Hematopoietic multipotent progenitor cell (in vitro differentiated cells): ENCODE measurements at places on chromosomes 5 and 9. TPM values are rescaled to one million over a fixed set of nuclear protein-coding genes. Genes with fewer than 3 reads are reported as not detected.

DNA sequence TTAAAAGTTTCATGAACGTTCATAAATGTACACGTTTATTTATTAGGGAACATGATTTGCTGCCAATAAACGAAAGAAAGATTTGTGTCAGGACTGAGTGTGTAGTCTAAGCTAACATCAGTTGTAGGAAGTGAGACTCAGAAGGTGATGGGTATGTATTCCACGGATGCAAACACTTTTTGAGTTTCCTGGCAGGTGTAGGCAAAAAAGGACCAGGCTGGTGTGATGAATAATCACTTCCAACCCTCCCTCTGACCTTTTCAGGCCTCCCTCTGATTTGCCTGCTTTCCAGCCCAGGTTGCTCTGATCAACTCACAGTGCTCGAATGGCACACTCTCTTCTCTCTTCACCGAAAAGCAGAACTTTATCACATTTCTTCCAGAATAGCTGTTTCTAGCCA is 51.8 kb downstream of the BASP1 start:
- no peak for DNase-seq

DNA sequence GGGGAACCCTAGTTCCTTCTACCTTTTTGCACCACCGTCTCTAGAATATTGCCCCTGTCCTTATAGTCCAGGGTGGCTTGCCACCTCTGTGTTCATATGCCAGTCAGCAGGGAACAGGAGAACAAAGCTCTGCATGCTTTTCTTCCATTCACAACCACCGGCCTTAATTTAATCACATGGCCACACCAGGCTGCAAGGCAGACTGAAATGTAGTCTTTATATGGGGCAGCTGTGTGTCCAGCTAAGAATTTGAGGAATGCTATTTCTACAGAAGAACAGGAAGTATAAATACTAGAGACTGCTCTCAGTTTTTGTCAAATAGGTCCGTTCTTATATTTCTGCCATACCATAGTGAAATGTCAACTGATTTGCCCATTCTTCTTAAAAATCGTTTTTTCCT is 5.8 kb downstream of the C5orf22 start:
- DNase-seq: no peak

DNA sequence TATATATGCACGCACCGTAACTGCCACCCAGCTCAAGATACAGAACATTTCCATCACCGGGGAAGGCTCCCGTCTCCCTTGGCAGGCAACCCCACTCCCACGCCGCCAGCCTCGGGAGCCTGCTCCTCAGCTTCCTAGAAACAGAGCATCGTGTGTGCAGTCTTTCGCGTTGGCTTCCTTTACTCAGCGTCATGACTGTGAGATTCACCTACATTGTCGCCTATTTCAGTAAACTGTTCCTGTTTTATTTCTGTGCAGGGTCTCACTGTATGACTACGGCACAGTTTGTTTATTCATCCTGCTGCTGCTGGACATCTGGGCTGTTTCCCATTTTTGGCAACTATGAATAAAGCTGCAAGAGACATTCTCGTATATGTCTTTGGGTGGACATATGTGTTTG is 90.7 kb downstream of the STK10 start:
- no peak for DNase-seq

- no peak for DNase-seq
Observed at GRCh38 chr5:1374679-1375055, 29.8 kb upstream of the CLPTM1L start.

GRCh38 chr5:36458746-36459145 is 147.7 kb upstream of the SLC1A3 start:
- no peak for DNase-seq

DNA sequence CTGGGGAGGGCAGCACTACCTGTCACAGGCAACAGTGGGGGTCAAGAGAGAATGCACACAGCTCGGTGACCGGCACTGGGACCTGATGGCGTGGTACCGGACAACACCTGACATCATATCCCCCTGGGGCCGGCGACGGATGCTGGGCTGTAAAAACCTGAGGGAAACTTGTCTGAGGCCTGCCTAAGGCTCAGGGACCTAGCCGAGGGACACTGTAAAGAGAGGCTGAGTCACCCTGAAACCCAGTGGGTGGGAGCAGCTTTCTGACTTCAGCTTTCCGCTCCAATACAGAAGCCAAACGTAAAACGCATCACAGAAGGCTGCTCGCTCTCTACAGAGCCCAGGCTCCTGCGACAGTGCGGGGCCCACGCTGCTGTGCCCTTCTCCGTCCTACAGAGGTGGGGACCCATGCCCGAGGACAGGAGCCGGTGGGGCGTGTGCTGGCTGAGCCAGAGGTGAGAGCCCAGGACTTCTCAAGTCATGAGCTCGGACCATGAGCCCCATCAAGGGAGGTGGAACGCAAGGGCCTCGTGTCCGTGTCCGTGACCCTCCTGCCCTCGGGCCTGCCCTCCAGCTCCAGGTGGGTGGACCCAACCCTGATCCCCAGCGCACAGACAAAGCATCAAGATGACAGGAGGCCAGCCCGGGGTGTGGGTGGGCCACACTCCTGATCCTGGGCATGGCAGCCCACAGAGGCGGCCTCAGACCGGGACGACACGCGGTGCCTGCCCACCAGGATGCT is 5.3 kb downstream of the RALGDS start:
- DNase-seq: no peak

TYRP1 gene
- not detected for total RNA-seq

GRCh38 chr5:135185481-135186065 is 151.5 kb upstream of the PITX1 start:
- no peak for DNase-seq

DNA sequence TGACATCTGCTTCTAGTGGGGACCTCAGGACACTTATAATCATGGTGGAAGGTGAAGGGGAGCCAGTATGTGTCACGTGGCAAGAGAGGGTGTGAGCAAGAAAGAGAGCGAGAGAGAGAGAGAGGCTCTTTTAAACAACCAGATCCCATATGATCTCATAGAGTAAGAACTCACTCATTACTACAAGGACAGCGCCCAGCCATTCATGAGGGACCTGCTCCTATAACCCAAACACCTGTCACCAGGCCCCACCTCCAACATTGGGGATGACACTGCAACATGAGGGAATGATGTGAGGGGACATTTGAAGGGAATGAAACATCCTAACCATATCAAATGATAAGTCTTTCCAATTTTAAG is 427.5 kb downstream of the EFNA5 start:
- DNase-seq: no peak

OLFM1 gene
- 0.27 TPM for total RNA-seq

CCL21 gene
- not detected for total RNA-seq

DNA sequence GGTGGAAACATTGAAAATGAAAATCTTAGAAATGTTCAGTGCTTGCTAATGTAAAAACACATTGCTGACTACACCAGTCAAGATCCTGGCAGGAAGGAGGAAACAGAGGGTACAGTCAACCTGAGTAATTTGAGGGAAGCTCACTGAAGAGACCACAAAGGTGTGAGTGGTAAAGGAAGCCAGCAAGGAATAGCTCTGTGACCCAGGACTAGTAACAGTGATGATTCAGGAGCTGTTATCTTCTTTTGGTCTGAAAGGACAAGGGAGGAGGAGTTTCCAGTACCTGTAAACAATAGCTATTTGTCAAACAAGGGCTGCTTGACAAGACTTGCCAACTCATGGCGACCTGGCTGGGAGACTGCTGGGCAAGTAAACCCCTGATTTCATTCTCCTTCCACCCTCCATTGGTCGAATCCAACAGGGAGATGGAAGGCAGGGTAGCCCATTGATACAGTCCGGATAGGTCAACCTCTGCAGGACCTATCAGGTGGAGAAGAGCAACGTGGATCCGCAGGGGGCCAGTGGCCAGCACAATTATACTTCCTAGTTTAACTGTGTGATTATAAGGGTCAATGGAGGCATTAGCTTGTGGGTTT is 68.1 kb downstream of the MAMDC2 start:
- DNase-seq: no peak

DNA sequence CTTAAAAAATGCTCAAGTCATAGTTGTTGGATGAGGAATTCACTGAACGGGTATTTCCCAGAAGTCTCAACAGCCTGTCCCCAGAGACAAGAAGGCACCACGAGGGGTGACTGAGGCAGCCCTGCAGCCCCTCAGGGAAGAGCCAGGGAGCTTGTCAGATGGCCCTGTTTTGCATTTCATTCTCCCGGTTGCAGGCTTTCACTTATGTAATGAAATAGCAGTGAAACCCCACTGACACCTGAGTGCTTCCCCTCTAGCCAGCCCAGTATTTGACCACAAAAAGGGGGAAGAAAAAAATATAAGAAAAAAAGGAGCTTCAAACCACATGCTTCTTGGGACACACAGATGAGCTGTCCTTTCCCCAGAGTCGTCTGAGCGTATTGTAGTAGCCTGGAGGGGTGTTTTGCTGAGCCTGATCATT is 75.3 kb upstream of the IL12B start:
- no peak for DNase-seq

DHFR gene
- total RNA-seq: 14.8 TPM

INSL6 gene
- not detected for total RNA-seq

- no peak for DNase-seq
Observed at GRCh38 chr9:111645806-111646205, 14.7 kb downstream of the DNAJC25 start.

DNA sequence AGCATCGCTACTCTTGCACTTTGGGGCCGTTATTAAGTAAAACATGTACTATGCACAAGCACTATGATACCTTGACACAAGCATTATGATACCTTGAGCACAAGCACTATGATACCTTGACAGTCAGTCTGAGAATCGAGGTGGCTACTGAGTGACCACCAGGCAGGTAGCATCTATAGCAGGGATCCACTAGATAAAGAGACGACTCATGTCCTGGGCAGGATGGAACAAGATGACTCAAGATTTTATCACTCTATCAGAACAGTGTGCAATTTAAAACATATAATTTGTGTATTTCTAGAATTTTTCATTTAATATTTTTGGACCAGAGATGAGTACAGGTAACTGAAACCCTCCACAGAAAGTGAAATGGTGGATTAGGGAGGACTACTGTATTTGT is 16.9 kb downstream of the CHSY3 start:
- DNase-seq: no peak

DNA sequence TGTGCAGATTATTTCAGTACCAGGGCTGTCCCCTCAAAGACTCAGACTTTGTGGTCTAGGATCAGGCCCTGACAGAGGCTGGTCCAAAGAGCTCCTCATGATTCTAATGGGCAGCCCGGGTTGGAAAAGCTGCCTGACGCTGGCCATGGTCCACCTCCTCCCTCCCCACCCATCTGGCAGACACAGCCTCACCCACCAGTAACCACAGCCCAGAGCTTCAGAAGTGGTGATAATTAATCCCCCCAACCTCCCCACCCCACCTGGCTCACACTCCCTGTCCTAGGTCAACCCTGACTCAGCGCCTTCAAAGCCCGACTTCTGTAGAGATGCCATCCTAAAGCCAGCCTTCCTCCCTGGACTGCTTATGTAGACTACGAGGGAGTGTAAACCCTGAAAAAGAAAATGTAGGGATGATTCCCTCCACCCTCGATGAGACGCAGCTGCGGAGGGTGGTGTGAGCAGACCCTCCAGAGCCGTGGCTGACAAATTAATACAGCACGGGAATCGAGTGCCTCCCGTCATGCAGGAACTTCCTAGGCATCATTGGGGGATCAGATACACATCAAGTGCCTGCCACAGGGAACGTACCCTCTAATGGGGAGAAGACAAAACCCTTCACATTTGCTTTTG is 7.0 kb downstream of the UBE2QL1 start:
- DNase-seq: no peak

- no peak for DNase-seq
Observed at GRCh38 chr5:84536797-84537196, 152.1 kb upstream of the EDIL3 start.

KLF4 gene
- 26.7 TPM for total RNA-seq

RXRA gene
- 27.7 TPM for total RNA-seq

NOTCH1 gene
- total RNA-seq: 190 TPM

DNA sequence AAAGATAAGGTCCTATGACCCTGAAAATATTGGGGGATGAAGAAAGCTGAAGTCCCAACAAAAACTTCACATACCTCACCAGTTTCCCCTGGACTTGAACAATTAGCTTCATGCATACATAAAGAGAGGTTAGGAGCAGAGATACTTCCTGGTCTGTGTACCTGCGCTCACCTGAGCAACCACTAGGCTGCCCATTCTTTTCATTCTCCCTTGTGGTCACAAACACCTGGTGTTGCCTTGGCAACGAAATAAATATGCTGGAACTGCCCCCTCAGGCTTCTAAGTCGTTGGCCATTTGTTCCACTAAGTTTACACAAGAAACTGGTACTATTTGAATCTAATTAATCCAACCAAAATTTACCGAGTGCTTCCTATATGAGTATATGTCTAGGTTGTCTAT is 18.1 kb downstream of the OTP start:
- DNase-seq: no peak

DNA sequence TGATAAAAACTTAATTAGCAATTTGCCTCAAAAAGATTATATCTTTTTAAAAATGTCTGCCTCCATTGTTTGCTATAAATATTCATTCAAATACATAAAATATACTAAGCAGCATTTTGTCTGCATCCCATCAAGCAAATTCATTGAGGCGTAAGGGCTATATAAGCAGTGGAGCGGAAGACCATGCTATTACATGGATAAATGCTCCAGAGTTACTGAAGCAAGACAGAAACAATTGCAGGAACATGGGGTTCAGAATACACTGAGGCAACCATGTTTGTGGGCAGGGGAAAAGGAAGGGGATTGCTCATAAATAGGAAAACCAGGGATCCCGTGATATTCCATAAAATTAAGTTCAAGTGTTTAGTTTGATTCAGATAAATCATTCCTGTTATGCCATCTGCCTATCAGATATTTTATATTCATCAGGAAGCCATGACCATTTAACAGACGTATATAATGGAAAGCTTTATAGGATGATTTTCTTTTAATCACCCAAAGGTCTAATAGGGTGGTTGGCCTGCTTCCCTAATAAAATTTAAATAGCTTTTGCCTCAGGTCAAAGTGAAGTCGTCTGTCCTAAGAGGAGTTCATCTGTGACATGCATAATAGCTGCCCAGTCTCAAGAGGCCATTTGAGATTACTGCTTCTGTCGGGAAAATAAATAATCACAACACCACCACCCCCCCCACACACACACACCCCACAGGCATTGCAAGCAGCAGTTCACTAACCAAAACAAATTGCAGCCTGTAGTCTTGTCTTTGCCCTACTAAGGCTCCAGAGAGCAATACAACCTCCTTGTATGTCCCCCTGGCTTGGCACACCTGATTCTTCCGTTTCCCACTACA is 105.2 kb downstream of the RASEF start:
- DNase-seq: no peak

SH3RF2 gene
- total RNA-seq: under 0.01 TPM

- DNase-seq: no peak
Observed at GRCh38 chr5:43110606-43111170, 10.0 kb upstream of the ZNF131 start.

DNA sequence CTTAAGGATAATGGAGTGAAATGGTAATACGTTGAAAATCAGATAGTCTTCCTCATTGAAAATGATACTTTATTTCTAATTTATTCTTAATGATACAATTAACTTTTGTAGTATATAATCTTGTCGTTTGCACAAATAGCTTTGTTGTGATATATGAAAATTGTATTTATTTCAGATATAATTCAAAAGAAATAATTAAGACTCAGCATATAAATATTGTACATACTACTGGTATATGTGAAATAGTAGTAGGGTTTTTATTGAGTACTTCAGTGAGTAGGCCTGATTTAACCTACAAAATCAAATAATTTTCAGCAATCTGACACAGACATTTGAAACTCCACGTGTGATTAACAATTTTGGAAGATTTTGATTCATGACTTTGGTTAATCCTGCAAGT is 4.8 kb downstream of the C5orf22 start:
- DNase-seq: no peak

FBXL7 gene
- total RNA-seq: under 0.01 TPM

GMCL2 gene
- total RNA-seq: not detected

GRCh38 chr9:138097501-138097991 is 220.0 kb downstream of the CACNA1B start:
- no peak for DNase-seq

CCNI2 gene
- total RNA-seq: 0.27 TPM
